ENCODE measurements at places on chromosomes 6 and 20. TPM values are rescaled to one million over a fixed set of nuclear protein-coding genes. Genes with fewer than 3 reads are reported as not detected.

Gene TNFRSF6B
- 12.6 TPM for total RNA-seq

Gene CYP21A2
- not detected for total RNA-seq

Gene ZNF391
- total RNA-seq = 0.74 TPM

Gene CYP39A1
- total RNA-seq = 5.1 TPM

Gene KCTD20
- total RNA-seq = 93.1 TPM
